ENCODE measurements at places on chromosomes 12 and 14.

DNA sequence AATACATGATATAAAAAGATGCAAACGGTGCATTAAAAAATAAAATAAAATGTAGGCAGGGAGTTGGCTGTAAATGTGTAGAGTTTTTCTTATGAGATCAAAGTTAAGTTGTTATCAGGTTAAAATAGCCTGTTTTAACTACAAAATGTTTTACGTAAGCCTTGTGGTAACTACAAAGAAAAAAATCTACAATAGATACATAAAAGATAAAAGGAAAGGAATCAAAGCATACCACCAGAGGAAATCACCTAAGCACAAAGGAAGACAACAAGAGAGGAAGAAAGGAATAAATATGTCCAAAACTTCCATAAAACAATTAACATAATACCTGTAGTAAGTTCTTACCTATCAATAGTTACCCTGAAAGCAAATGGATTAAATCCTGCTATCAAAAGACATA is 12.2 kb downstream of the NELL2 start:
- no peak for DNase-seq

GRCh38 chr12:45350861-45351260 is 135.0 kb downstream of the ANO6 start:
- no peak for DNase-seq

DNA sequence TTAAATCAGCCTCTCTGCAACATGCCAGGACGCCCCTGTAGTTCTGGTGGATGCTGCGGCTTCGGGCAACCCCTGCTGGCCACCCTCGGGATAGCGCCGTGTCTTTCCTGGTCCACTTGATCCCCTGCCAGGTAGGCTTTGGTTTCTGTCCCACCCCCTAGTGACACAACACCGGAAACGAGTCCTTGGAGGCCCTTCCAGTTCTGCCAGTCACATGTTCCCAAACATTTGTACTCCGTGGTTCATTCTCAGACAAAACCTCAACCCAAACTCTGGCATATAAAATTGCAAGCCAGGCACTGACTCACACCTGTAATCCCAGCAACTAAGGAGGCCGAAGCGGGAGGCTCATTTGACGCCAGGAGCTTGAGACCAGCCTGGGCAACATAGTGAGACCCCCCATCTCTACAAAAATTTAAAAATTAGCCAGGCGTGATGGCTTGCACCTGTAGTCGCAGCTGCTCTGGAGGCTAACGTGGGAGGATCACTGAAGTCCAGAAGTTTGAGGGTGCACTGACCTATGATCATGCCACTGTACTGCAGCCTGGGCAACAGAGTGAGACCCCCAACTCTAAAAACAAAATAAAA is 37.0 kb downstream of the RASAL1 start:
- DNase-seq: peak; percentile 37

DNA sequence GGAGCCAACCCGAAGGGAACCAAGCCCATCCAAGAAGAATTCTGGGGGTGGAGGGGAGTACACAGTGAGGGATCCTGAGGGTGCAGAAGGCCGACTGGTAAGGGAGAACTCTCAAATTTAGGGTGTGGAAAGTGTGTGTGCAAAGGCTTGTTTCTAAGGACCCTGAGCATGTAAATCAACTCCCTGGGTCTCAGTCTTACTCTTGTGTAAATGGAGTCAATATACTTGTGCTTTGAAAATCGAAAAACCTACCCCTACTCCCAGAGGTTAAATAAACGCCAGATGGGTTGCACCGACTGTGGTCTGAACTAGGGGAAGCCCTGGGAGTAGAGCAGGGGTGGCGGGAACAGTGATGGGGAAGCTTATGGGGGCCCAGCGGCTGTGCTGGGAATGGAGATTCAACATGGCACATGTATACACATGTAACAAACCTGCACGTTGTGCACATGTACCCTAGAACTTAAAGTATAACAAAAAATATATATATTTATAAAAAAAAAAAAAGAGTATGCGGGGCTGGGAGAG is 6.0 kb downstream of the B4GALNT1 start:
- no peak for DNase-seq

DNA sequence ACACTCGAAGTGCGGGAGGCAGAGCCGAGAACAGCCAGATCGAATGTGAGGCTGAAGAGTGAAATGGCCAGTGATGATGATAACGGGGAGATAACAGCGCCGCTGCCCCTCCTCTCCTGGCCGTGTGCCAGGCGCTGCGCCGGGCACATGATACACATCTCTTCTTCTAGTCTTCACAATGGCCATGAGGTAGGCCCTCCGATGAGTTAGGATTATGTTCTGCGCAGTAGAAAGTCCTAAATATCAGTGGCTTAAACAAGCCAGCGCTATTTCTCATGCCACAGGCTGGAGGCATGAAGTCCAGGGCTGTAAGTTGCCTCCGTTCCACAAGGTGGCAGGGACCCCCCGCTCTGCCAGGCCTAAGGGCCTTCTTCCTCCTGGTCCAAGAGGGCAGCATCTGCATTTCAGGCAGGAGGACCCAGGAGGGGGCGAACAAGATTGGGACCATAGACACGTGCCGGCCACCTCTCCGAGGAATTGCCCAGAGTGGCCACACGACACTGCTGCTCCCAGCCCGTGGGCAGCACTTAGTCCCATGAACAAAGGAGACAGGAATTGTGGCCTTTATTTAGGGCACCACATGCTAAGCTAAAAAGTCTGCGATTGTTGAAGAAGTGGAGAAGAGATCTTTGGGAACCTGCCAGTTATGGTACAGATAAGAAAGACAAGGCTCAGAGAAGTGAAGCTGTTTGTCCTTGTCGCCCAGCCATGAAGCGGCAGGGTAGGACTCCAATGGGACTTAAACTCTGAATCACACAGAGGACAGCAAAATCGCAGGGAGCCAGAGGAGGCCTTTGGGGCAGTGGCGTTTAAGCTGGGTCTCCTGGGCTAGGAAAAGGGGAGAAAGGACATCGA is 10.9 kb upstream of the HVCN1 start:
- no peak for DNase-seq

DNA sequence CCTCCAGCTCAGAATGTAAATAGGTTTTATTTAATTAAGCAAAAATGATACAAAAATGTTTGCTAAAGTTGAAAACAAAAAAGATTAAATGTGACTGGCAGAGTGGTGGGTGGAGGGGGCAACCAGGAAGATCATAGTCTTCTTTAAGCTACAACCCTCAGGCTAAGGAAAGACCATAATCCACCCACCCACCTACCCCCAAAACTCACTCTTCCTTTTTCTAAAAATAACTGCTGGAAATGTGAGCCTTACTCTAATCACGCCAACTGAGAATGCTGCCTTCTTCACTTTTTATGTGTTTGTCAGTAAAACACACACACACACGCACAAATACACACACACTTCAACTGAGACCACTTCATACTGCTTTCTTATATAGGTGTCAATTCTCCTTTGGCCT is 230.0 kb upstream of the EGLN3 start:
- DNase-seq: no peak

DNA sequence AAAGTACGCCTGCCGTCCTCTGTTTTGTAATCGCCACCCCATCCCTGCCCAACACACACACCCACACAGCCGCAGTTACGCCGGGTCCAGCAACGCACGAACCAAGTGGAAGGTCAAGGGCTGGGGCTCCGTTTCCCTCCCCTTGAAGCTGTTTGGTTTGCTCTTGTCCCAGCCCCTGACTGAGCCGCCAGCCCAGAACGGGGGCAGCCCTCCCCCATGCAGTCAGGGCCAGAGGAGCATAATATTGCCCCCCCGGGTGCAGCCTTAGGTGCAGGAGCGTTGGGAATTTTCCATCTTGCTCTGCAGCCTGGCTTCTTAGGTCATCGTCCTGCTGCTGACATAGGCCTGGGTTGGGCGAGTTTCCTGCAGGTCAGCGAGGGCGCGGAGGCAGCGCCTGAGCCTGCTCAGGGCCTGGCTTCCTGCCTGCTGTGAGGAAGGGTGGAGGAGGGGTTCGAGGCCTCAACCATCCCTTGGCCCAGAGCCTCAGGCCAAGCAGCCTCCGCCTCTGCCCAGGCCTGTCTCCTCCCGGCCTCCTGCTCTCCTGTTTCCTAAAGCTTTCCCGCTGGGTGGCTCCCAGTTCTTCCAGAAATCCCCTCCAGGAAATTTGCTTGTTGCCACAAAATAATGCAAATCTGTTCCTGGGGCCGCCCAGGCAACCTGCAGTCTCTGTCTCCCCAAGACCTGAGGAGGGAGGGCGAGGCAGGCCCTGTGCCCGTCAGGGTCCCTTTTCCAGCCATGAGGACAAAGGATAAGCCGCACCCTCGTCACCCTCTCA is 44.5 kb downstream of the PSMA6 start:
- DNase-seq: no peak

DNA sequence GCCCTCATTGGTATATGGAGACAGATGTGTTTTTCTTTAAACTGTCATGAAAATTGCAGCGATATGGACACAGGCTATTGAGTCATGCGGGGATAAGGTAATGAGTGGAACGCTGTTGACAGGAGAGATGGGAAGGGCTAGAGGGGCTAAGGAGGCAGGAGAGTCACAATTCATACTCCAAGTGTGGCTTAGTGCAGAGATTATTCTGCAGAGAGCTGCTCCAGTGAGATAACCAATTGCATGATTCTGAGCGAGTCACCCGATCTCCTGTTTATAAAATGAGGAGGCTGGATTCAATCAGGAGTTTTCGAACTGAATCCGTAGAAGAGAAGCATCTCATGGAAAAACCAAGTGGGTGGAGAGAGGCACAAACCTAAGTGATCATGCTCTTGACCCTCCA is 106.4 kb upstream of the PLEKHG7 start:
- DNase-seq: no peak

GRCh38 chr12:95439461-95440230 is 34.3 kb upstream of the METAP2 start:
- DNase-seq: no peak

GRCh38 chr12:12511895-12512711 is 50.6 kb downstream of the DUSP16 start:
- DNase-seq: no peak

- no peak for DNase-seq
Observed at GRCh38 chr12:6302621-6303020, 7.9 kb upstream of the PLEKHG6 start.

GRCh38 chr12:29066011-29066588 is 83.0 kb upstream of the FAR2 start:
- no peak for DNase-seq

GRCh38 chr12:8065991-8066594 is at the start of gene C3AR1:
TSS of gene C3AR1 (minus strand) at chr12:8066359. CDS start at chr12:8060185, 6,174 bp downstream.
- DNase-seq: peak; percentile 29

DNA sequence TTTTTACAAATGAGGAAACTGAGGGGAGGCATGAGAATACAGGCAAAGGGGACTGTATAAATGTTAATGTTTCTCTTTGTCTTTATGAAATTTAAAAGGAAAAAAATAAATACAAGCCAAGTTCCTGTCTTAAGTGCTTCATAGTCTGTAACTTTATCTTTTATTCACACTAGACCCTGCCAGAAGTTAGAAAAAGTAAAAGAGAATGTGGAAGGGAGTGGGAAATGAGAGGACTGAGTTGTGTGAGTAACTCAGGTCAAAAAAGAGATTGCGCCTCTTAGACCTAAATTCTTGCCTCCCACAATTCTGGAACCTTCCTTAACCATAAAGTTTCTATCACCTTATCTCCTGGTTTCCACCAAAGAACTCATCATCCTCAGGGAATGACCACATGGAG is 141.1 kb downstream of the KICS2 start:
- no peak for DNase-seq

DNA sequence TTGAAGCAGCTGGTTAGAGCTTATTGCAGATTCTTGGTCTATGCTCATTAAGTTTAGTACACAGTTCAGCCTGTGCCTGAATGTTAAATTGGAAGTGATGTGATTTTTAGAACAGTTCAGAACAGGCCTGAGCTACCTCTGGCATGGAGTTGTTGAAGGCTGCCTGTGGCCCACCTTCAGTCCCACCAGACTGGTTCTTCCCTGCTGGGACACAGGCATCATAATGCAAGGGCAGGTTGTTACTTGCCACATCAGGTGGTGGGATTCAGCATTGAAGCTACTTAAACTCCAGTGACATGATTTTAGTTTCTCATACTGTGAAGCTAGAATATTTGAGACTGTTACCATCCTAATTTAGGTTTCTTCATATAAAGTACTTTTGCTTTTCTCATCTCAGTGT is 49.4 kb downstream of the PROX2 start:
- DNase-seq: no peak

DNA sequence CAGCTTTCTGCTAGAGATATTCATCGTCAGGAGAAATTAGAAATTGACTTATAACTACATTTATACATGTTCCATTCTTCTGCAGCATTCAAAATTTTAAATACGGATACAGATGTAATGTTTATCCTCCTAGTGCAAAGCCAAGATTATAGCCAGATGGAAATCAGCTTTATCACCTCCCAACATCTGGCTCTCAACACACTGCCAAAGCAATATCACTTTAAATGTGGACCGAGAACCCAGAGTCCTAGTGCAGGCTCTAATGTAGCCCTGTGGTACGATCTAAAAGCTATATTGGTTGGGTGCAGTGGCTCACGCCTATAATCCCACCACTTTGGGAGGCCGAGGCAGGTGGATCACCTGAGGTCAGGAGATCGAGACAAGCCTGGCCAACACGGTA is 6.5 kb downstream of the MLH3 start:
- no peak for DNase-seq

DNA sequence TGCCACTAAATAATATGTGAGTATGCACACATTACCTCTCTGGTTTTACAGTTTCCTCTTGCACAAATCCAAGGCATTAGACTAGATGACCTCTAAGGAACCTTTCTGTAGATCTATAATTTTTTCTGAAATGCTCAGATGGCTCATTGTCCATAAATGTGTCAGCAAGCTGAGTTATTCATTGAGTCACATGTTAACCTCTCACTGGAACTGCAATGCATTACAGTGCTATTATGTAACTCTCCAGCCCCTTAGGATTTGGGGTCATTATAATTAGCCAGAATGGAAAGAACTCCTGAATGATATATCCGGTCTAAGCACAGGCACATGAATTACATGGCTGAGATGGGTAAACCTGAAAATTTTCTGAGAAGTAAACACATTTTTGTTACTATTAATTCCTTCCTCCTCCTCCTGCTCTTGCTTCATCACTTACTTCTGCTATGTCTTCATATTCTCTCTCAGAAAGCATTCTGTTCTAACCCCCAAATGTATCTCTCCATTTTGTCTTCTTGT is 20.3 kb upstream of the DRAM1 start:
- no peak for DNase-seq

DNA sequence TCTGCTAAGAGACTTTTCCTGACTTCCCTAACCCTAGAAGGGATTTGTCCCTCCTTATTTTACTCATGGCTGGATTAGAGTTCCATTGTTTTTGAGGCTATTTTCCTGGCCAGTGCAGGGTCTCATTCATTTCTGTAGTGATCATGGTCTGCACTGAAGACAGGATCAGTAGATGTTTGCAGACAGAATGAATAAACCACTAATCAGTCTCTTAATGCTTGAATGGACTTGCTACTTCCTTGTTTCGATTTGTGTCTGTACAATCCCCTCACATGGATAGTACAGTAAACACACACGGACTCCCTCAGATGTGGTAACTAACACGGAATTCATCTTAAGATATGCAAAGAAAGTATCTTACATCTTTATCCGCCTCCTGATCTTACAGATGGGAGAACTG is 102.6 kb upstream of the PRB2 start:
- no peak for DNase-seq

GRCh38 chr14:57058319-57058718 is 210.4 kb downstream of the EXOC5 start:
- DNase-seq: no peak
